ENCODE measurements at places on chromosomes 13 and 19. TPM values are rescaled to one million over a fixed set of nuclear protein-coding genes. Genes with fewer than 3 reads are reported as not detected.

DNA sequence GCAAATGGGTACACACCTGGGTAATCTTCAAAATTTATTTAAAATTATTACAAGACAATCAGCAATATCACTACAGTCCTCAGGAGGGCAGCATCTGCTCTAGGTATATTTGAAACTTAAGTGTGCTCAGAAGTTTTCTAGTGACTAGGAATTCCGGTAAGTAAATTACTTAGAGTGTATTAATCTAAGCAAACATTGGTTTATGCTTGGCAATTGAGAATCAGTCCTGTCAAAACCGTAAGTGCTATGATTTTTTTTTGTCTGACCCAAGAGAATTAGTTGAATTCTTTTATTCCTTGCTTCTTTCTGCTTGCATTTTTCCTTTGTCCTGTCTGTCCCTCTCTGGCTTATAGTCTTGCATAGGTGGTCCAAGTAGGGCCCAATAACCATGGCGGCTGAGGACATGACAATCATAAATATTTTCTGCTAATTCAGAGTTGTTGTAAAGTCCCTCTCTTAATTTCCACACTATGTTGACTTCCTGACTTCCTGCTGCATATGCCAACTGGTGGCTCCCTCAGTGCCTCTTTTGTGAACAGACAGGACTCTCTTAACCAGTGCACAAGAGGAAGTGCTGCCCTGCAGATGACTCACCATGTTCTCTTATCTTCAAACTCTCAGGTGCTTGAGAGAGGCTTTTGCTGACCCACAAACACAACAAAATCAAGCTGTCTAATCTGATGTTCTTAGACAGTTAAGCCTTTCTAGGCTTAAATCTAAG, 82.2 kb downstream of the SLAIN1 start:
- DNase-seq = peak; percentile 45

DNA sequence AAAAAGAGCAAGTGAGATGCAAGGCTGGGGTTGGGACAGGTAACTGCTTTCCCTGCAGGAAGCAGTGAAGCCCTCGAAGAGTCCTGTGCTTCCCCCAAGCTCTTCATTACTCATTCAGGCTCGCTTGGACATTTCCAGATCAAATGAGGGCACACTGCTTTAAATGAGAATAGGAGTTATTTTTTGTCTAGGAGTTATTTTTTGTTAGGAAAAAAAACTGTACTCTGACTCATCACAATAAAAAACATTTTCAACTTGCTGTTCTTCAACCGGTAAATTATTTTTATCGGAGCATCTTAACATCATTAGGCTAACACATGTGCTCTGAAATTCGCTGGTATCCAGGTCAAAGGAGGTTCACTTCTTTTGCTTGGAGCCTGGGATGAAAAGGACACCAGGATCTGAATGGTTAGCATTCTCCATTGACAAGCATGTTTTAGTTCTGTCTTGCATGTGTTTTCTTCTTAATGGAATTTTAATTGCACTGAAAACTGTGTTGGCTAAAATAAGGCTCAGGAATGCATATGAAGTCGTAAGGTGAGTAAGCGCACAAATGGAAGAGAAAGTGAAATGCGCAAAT, 80.7 kb upstream of the STK24 start:
- DNase-seq = no peak

DNA sequence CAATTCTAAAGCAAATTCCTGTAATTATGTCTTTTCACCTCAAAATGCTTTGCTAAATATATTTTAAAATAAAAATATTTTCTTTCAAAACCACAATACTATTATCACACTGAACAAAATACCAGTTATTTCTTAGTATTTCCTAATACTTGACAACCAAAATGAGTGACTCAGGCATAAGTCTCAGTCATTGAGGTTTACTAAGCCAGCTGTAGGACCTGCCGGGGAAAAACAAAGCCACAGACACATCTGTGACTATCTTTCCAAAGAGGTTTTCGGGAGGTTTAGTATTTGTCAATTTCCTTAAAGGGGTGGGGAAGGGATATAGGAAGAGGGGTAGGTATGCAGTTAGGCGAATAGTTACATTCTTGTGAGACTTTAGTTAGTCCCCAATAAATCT, 3.2 kb upstream of the ZNF235 start:
- no peak for DNase-seq

GRCh38 chr13:98454389-98454881, 122.5 kb downstream of the STK24 start:
- DNase-seq = no peak

DNA sequence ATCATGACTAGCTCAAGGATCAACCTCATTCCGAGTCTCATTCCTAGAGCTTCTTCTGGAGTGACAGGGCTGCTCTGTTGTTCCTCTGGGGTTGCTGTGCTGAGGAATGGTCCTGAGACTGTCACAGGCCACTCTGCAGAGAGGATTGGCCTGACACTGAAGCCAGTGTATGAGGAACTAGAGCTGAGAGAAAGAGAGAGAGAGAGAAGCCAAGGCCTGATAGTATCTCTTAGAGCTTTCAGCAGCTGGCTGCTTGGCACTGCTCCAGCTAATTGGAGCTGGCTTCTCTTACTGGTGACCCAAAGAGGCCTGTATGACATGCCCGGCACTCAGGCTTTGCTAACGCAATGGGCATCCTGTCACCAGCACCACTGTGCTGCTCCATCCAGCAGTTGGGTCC, 73.4 kb upstream of the FLT1 start:
- DNase-seq = no peak

GRCh38 chr19:48403606-48404005, 10.1 kb downstream of the GRIN2D start:
- no peak for DNase-seq

GRCh38 chr13:46475541-46475991, 77.4 kb upstream of the LRCH1 start:
- DNase-seq = peak; percentile 20

GRCh38 chr13:113561417-113562084, 23.0 kb upstream of the TFDP1 start:
- no peak for DNase-seq

- no peak for DNase-seq
Measured at GRCh38 chr13:67052550-67053490, 177.3 kb downstream of the PCDH9 start.

DNA sequence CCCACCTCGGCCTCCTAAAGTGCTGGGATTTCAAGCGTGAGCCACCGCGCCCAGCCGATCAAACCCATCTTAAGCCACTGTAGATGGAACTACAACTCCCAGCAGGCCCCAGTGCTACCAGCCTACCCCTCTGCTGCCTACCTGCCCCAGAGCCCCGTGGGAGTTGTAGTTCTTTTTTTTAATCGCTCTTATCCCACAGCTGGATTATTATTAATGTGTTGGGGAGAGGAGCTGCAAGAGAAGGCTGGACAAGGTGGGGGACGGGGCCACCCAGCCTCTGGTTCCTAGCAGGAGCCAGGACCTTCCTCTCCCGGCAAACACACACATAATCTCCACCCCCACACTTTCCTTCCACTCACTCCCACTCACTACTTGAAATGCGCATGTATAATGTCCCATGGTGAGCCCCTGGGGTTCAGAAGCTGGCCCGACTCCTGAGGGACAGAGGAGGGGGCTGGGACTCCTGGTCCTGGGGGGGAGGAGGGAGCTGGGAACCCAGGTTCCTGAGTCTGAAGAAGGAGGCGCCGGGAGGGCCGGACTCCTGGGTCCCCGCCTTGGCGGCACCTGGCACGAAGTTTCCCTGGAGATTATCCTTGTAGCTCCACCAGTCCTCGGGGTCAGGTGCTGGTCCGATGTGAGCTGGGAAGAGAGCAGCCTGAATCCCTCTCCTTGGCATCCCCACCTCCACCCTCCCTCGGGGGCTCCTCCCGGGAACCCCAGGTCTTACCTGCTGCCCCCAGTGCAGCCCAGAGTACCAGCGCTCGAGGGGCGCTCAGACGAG, 958 bp downstream of the CA11 start:
- no peak for DNase-seq

DNA sequence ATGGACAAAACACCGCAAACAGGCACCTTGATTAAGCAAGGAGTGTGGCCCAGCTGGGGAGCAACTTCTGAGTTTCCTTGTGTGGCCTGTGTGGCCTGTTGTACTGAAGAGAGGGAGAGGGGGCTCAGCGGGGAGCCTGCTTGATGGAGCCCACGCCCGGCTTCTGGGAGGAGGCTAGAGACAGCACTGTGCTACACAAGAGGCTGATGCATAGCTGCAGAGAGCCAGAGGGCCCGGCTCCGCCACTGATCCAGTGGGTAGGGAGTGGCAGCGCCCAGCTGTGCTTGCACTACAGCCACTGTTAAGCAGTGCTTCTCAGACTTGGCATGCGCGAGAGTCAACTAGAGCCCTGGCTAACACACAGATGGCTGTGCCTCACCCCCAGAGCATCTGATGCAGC, 19.0 kb downstream of the LYL1 start:
- no peak for DNase-seq

DNA sequence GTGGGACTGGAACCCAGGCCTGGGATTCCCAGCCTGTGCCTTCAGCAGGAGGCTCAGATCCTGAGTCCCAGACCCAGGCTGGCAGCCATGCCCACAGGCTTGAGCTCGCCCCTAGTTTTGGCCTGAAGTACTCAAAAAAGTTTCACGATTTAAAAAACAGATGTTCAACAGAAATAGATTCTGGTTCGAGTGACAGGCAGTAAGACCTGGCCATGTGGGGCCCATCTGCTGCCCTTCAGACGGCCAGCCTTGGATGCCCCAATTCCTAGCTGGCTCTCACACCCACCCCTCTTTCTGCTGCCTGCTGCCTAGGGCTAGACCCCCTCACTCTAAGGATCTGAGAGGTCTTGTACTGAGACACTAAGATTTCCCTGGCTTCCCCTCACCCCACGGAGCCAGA, 2.8 kb upstream of the DMPK start:
- no peak for DNase-seq

DNA sequence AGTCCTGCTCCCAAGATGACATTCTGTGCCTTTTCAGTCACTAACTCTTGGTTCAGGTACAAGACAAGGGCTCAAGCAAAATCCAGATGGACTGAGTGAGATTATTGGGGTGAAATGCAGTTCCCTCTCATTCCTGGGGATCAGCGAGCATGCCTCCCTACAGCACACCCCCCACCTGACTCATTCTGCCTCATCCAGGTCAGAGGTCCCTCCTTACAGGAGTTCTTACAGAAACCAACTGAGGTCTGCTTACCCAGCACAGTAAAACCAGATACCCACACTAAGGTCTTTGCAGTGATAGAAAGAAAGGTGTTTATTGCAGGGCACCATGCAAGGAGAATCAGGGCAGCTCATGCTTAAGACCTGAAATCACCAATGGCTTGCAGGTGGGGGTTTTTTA, 21.6 kb upstream of the MRI1 start:
- no peak for DNase-seq

DNA sequence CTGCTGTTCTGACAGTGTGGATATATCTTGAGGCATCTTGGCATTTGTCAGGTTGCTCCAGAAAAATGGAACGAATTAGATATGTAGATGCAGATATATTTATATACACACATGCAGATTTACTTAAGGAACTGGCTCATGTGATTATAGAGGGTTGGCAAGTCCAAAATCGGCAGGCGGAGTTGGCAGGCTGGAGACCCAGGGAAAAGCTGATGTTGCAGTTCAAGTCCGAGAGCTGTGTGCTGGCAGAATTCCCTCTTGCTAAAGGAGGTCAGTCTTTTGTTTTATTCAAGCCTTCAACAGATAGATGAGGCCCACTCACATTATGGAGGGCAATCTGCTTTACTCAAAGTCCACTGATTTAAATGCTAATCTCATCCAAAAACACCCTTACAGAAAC, 24.4 kb upstream of the CSNK1A1L start:
- DNase-seq = no peak

GRCh38 chr19:47230921-47231214, at the start of gene BBC3:
BBC3 (minus strand) TSS chr19:47231199; CDS start chr19:47228431, 2,768 bp downstream.
- DNase-seq = no peak

DNA sequence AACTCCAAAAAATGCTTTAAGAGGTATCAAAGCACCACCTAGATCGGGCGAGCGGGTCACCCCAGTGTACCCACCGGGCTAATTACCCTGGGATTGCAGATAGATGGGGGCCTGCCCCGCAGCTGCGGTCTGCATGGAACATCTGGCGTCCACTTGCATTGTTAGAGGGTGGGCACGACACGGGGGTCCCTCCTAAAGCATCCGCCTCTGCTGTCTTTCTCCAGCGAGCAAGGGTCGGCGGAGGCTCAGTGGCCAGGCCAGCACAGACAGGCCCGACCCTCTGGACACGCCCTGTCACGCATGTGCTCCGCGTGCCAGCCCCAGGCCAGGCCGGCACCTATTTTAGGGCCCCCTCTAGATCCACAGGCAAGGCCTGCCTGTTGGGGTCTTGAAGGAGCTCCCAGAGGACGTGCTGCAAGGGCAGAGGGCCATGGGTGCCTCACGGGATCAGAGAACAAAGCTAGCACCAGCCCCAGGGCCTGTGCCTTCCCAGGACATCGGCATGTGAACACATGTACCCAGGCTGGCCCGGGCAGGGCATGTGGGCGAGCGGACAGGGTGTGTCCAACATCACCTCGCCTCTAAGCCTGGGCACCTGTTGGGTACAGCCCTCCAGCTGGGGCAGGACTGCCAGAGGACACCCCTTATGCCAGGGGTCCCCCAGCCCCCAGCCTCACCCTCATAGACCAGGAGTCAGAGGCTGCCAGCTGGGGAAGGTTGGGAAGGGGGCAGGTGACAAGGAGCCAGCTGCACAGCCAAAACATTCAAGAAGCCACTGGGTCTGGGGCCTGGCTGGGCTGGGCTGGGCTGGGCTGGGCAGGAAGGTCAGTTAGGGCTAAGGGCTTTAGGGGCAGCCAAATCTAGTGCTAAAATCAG, 35.6 kb upstream of the NANOS3 start:
- no peak for DNase-seq

DNA sequence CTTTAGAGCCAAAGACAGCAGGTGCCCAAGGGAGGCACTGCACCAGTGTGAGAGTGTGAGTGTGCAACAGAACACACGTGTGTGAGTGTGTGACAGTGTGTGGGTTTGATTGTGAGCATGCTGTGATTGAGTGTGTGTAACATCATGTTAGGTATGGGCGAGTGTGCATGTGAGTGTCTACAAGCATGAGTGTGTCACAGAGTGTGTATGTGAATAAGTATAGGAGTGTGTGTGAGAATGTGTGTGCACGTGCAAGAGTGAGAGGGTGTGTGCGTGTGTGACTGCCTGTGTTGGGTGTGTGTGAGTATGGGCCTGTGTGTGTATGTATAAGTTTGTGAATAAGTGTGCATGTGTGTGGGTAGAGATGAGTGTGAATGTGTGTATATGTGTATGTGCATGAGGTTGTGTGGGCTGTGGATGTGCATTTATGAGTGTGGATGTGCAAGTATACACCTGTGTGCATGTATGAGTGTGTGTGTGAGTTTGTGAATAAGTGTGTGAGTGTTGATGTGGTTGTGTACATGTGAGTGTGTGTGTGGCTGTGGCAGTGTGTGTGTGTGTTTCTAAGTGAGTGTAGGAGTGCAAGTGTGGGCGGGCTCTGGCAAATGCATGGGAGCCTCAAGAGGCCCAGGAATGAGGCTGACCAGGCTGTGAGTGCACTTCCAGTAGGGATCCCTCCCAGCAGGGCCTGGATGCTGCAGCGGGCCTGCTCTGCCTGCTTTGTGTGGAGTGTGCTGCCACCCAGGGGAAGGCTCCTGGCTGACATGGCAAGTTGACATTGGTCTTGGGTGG, 198.4 kb downstream of the COL4A1 start:
- peak; percentile 58 for DNase-seq

GRCh38 chr19:13899912-13900584, 5.9 kb downstream of the BRME1 start:
- DNase-seq = no peak

The VSTM1 gene
- not detected for polyA plus RNA-seq

The DIRAS1 gene
- polyA plus RNA-seq = 2.9 TPM

The ZNF358 gene
- polyA plus RNA-seq = 59.1 TPM

The ZNF550 gene
- 18.5 TPM for polyA plus RNA-seq

The CCDC122 gene
- 16.2 TPM for polyA plus RNA-seq

The B3GLCT gene
- 23.1 TPM for polyA plus RNA-seq

The RNF113B gene
- polyA plus RNA-seq = not detected

The TEX101 gene
- polyA plus RNA-seq = not detected

The IL12RB1 gene
- 0.44 TPM for polyA plus RNA-seq

The C19orf85 gene
- polyA plus RNA-seq = not detected

The MED25 gene
- polyA plus RNA-seq = 74.1 TPM
